ENCODE measurements at places on chromosomes 12 and 14.

DNA sequence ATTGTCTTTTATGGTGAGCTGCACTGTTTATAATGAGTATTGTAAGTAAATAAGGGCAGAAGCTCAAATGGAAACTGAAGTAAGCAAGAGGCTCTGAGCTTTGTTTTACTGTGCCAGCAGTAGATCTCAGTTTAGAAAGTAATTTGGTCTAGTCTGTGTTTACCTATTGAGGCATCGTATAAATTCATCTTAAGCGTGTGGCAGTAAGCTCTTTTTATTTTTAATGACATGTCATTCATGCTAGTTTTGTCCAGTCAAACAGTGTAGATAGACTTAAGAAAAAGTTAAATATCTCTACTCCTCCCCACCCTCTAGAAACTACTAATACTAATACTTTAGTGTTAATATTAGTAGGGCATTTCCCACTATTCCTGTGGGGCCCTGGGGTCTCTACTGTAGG lies 2.0 kb downstream of the ANO6 start:
- DNase-seq = no peak

DNA sequence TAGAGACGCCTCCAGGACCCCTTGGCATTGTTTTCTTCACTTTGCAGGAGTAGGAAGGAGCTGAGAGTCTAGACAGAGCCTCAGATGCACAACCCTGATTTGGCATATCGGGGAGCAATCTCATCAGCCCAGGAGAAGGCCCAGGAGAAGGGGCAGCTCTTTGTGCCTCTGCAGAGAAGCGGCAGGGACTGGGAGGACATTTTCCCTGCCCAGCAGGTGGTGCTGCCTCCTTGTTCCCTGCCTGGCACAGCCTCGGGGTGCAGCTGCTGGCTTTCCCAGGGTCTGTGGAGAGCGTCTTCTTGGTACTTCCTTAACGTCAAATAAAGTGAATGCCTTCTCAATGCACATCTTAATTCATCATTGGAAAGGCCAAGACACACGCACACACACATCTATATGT lies 419.5 kb downstream of the TMEM121 start:
- peak; percentile 62 for DNase-seq

GRCh38 chr12:108148521-108149074 lies 19.5 kb downstream of the WSCD2 start:
- DNase-seq = no peak

DNA sequence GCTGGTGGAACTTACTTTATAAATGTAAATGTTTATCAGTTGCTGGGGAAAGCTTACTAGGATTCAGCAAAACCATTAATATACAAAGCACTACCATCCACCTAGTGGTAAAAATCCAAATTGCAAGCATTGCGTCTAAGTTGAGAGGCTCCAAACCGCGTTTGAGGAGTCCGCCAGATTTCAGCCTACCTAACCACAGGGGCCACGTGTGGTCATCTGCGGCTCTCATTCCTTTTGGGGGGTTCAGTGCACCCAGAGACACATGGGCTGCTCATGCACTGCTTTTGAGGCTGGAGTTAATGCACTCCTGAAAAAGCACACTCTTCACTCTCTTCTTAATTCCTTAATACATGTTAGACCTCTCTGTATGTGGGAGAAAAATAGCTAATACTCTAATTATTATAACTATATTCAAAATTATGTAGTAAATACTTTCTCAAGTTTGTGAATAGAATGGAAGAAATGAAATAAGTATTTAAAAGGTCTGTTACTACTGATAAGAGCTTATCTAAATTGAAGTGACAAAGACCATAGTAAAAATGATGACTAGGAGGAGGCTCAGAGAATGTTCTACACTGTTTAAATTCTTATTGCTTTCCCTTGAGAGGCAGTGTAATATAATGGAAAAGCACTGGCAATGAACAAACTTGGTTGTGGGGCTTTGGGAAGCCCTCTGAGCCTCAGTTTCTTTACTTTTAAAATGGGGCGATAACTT lies 41.4 kb upstream of the MANSC4 start:
- peak; percentile 24 for DNase-seq

DNA sequence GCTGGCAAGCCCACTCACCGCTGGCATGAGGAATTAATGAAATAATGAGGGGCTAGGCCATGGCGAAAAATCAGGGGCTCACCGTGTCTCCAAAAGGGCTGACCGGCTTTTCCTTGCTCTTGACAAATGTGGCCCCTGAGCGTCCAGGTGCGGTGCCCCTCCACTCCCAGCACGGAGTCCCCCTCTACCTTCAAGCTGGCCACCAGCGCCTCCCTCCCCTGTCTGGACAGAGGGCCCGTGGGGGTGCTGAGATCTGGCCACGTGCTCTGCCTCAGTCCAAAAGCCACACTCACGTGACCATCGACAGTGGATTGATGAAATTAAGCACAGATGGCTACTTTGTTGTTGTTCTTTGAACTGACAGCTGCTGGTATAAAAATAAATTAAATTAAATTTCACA lies 78.8 kb upstream of the BCL11B start:
- no peak for DNase-seq

Data from NCI-H526 (cell line).